ENCODE measurements at places on chromosomes 13 and 19.
A peak's percentile ranks its signal among the peaks of the same experiment; 100 is the strongest.

DNA sequence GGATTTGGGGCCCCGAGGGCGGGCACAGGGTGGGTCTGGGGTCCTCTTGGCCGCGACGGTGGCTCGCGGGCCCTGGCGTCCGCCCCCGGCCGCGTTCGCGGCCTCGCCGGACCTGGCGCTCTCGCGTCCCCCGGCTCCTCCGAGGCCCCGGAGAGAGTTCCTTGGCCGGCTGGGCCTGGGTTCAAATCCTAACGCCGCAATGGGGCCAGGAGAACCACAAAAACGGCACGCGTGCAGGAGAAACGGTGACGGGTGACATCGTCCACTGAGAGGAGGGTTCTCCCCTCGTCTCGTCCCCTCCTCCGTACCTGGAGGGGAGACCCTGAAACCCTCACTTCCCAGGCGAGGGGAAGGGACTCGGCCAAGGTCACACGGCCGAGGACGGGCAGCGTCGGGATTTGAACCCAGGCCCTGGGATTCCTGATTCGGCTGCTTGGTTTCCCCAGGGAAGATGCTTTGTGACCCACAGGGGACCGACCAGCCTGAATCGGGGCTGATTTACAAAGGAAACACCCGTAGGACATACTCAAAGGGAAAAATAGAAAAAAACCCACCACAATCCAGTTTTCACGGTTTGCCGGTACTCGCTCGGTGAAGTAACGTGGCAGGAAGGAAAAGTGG, 624 bp downstream of the SAFB start:
- DNase-seq = no peak

GRCh38 chr19:4722671-4723594, 709 bp downstream of the DPP9 start:
- DNase-seq = peak; percentile 59

GRCh38 chr19:40549007-40549708, 27.5 kb upstream of the SHKBP1 start:
- DNase-seq = peak; percentile 37

DNA sequence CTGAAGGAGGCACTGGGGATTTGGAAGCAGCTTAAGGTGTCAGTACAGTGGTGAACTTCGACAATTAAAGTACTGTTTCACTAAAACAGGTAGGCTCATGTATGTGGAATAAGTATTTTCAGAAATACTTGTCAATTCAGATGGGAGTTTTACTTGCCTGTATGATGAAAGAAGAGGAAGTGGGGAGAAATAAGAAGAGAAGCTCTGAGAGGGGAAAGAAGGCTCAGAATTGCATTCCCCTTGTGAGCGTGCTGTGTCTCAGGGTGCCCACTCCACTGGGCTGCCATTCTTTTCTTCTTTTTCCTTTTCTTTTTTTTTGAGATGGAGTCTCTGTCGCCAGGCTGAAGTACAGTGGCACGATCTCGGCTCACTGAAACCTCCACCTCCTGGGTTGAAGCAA, 38.6 kb upstream of the RNF17 start:
- DNase-seq = no peak

DNA sequence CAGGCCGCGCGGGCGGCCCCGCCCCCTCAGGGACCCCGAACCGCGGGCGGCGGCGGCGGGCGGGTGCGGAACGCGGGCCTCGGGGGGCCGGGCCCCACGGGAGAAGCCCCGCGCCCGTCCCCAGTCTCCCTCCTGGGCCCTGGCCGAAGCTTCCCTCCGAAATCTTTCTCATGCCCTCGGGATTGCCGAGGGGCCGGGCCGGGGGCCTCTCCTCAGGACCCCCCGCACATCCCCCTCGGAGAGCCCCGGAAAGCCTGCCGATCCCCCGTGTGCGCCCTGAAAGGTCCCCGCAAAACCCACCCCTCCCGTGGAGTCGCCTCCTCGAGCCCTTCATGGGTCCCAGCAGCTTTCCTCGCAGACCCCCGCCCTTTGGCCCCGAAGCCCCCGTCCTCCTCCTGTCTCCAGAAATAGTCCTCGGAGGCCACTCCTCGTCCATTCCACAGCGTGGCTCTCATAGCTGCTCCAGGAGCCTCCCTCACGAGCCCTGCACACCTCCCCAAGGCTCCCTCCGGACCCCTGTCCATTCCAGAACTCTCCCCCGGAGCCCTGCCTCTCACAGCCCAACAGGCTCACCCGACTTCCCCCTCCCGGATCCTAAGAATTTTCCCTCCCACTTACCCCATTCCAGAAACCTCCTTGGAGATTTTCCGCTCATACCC, 555 bp downstream of the SAMD4B start:
- DNase-seq = no peak
